Spinal cord (tissue), 10 donors: ENCODE measurements at places on chromosomes 7 and 10. TPM values are rescaled to one million over a fixed set of nuclear protein-coding genes. Genes with fewer than 3 reads are reported as not detected.
A peak's percentile ranks its signal among the peaks of the same experiment; 100 is the strongest.

SLC29A4 gene
- total RNA-seq = 13.3 TPM

DNA sequence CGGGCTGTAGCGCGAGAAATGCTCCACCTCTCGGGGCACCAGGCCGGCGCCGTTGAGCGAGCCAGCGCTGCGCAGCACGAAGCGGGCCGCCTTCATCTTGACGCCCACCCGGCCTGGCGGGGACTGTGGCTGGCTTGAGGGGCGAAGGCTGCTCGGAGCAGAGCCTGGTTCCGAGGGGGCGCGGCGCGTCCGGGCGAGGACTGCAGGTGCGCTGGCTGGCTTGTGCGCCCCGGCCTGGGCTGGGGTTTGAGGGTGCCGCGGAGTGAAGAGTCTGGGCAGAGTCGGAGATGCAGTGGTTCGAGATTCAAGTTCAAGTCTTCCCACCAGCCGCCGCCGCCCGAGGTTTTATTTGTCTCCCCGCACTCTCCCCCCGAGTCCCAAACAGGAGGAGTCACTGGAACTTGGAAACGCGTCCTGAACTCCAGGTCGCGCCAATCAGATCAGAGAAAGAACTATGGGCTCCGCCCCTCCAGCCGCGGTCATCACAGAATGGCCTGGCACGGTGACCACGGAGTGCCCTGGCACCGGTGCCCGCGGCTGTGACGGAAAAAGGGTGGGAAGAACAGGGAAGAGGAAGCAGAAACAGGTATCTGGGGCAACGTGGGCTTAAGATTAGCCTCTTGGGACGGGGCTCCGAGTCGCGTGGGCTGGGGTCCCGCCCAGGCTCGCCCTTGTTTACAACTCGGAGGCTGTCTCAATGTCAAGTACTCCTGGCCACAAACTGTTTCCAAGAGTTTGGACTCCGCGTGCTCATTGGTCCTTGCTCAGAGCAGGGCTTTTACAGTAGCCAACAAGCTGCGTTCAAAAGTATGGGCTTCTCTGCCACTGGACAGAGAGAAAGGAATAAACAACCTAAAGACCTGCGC is at the start of gene PDK4:
Gene PDK4, minus strand, starts transcription at position 319 of the 866 bp plus-strand sequence. Its CDS starts 223 bp downstream, at position 96.
- peak; percentile 62 for DNase-seq

GNG11 gene
- total RNA-seq = 13.4 TPM

DNA sequence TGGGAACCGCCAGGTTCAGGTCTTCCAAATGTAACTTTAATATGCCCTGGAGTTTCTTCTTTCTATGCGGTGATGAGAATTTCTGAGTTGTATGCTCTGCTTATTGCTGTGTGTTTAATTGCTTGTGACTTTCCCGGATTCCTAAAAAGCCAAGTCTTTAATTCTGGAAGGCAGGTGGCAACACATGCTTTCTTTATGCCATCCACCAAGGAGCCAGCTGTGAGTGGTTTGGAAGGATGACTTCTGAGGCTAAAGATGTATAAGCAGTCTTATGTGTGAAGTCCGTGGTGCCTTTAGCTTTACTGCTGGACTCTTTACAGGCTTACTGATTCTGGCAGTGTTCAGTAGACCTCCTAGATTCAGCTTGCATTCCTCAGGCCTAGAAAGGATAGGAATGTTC is 3.1 kb downstream of the SDK1 start:
- no peak for DNase-seq

GRCh38 chr10:119029613-119030420 is at the start of gene NANOS1:
TSS of gene NANOS1 (plus strand) at chr10:119029714. CDS start at chr10:119029802, 88 bp downstream.
- DNase-seq = no peak

- DNase-seq = no peak
Observed at GRCh38 chr10:71520042-71520441, 123.3 kb downstream of the CDH23 start.
